Right renal cortex interstitium (tissue), 3 donors: ENCODE measurements at places on chromosomes 2 and 18. TPM values are rescaled to one million over a fixed set of nuclear protein-coding genes. Genes with fewer than 3 reads are reported as not detected.

The ZC3H6 gene
- 9.7 TPM for polyA plus RNA-seq

The NEDD4L gene
- polyA plus RNA-seq, result 117 TPM

The CAPN14 gene
- polyA plus RNA-seq, result 0.07 TPM

The ASB18 gene
- 0.06 TPM for polyA plus RNA-seq

The SERPINB13 gene
- not detected for polyA plus RNA-seq

The MAP2 gene
- polyA plus RNA-seq, result 30.5 TPM

The ANKRD53 gene
- polyA plus RNA-seq, result 0.37 TPM

The FEV gene
- 0.07 TPM for polyA plus RNA-seq

The RNF152 gene
- polyA plus RNA-seq, result 7.6 TPM

The SNRNP200 gene
- polyA plus RNA-seq, result 193 TPM

The MC2R gene
- polyA plus RNA-seq, result 0.16 TPM

The GPR39 gene
- 3.7 TPM for polyA plus RNA-seq

The GRHL1 gene
- polyA plus RNA-seq, result 4.7 TPM

The FOSL2 gene
- 24.7 TPM for polyA plus RNA-seq

The GREB1 gene
- 11.0 TPM for polyA plus RNA-seq

The UGT1A4 gene
- not detected for polyA plus RNA-seq

The SPEG gene
- 9.2 TPM for polyA plus RNA-seq

The SLC39A10 gene
- 81.4 TPM for polyA plus RNA-seq

The ANKRD30B gene
- 0.26 TPM for polyA plus RNA-seq

The C2orf66 gene
- 0.35 TPM for polyA plus RNA-seq

The HOXD8 gene
- 217 TPM for polyA plus RNA-seq

The TMEM17 gene
- 7.1 TPM for polyA plus RNA-seq

The EPHA4 gene
- polyA plus RNA-seq, result 53.1 TPM

The RAX gene
- polyA plus RNA-seq, result not detected

The MSTN gene
- 2.2 TPM for polyA plus RNA-seq

The CHRND gene
- 0.74 TPM for polyA plus RNA-seq

The GNAL gene
- polyA plus RNA-seq, result 3.8 TPM

The FBXO36 gene
- polyA plus RNA-seq, result 7.0 TPM

The ACTR2 gene
- polyA plus RNA-seq, result 207 TPM

The LIMS4 gene
- 1.1 TPM for polyA plus RNA-seq

The IL36A gene
- not detected for polyA plus RNA-seq

The L3MBTL4 gene
- polyA plus RNA-seq, result 5.1 TPM

The TMEM178A gene
- 82.9 TPM for polyA plus RNA-seq

The CCDC68 gene
- 10.8 TPM for polyA plus RNA-seq

The LRRC30 gene
- 0.40 TPM for polyA plus RNA-seq

The B3GNT7 gene
- 2.5 TPM for polyA plus RNA-seq

The NYAP2 gene
- not detected for polyA plus RNA-seq

The GRB14 gene
- polyA plus RNA-seq, result 53.0 TPM

The G6PC2 gene
- 0.08 TPM for polyA plus RNA-seq

The SERPINB7 gene
- polyA plus RNA-seq, result 0.76 TPM

The IL36G gene
- not detected for polyA plus RNA-seq

The AP1S3 gene
- polyA plus RNA-seq, result 11.2 TPM

The TDRD15 gene
- polyA plus RNA-seq, result 0.06 TPM

The BMP10 gene
- not detected for polyA plus RNA-seq

The SLC23A3 gene
- polyA plus RNA-seq, result 14.0 TPM

The PIEZO2 gene
- polyA plus RNA-seq, result 16.6 TPM

The ATP6V1C2 gene
- polyA plus RNA-seq, result 5.9 TPM
